Activated CD4-positive, CD25-positive, alpha-beta regulatory T cell treated with anti-CD3 and anti-CD28 coated beads, Interleukin-2, amount 50 U/mL, for 72 hours (primary cell): ENCODE measurements at places on chromosomes 11 and 22.
A peak's percentile ranks its signal among the peaks of the same experiment; 100 is the strongest.

DNA sequence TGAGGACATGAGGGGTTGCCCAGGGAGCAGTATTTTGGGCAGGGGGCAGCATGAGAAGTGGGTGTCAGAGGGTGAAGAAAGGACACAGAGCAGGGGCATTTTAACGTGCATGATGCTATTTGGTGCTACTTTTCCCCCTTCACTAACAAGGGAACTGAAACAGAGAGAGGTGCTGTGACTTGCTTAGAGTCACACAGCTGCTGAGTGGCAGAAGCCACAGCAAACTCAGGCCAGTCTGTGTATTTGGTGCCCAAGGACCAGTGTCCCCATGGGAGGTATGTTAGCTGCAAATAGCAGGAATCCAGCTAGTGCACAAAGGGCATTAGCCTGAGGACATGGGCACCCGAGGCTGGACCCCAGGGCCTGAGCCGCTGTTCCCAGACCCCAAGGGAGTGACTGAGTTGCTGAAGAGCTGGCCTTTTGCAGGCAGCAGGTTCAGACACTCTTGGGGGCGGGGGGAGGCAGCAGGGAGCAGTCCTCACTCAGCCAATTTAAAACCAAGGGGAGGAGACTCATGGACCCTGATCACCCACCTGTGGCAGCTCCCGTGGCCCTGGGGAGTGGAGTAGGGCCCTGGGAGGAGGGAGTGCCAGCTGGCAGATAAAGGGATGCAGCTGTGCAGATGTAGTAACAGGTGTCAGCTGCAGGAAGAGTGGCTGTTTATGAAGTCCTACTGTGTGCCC lies 14.6 kb downstream of the PARVG start:
- no peak for DNase-seq

GRCh38 chr11:120707098-120707497 lies 195.6 kb downstream of the GRIK4 start:
- DNase-seq, result no peak

DNA sequence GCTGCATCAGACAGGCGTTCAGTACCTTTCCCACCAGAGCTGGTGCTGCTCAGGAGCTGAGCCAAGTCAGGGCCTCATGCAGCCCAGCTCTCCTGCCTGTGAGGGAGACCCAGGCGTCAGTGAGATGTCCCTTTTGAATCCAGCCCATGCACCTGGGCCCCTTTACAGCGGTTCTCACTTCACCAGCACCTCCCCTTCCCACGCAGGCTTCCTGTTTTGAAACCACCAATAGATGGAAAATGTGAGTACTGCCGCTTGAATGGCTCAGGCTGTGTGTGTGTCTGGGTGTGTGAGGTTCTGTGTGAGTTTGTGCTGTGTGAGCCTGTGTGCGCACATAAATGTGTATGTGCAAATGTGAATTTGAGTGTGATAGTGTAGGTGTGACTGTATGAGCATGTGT lies 88.4 kb downstream of the UBASH3B start:
- peak; percentile 58 for DNase-seq

GRCh38 chr22:39716534-39716933 lies 146.0 kb downstream of the CACNA1I start:
- DNase-seq, result no peak

GRCh38 chr11:117953024-117953671 lies 23.9 kb upstream of the TMPRSS13 start:
- no peak for DNase-seq

DNA sequence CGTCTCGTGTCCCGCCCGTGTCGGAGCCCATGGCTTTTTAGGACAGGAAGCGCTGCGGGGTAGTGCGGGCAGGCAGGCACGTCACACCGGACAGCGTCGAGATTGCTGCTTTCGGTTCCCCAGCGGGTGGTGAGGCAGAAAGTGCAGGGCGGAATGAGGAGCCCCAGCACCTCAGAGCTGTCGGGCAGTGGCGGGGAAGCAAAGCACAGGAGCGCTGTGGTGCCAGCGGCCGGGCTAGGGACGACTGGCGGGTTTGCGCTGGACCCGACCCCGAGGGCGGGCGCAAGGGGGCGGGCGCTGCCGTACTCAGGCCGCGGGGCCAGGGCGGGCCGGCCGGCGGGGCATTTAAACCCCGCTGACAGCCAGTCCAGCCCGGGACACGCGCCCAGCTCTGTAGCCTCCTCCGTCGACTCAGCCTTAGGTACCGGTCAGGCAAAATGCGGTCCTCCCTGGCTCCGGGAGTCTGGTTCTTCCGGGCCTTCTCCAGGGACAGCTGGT lies at the start of gene SLC37A2:
SLC37A2 (plus strand) TSS at position 375 of the 498 bp plus-strand sequence; CDS start at position 438, 63 bp downstream.
- peak; percentile 53 for DNase-seq

DNA sequence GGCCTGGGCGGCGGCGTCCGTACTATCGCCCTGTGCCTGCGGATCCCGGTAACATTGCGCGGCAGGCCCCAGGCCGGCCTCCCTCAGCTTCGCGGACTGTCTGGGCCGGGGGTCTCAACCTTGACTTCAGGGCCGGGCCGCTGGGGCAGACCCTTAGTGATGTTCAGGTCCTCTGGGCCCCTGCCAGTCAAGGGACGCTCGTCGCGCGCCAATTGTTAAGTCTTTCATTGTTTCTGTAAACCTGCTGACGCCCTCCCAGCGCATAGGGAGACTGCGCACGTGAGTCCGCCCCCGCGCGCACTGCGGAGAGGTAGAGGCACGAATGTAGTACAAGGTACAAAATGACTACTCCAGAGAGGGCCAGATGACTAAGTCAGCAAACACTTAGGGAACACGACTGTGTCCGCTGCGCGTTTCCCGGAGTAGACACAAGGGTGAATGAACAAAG lies 451 bp upstream of the HDHD5 start:
- peak; percentile 66 for DNase-seq

DNA sequence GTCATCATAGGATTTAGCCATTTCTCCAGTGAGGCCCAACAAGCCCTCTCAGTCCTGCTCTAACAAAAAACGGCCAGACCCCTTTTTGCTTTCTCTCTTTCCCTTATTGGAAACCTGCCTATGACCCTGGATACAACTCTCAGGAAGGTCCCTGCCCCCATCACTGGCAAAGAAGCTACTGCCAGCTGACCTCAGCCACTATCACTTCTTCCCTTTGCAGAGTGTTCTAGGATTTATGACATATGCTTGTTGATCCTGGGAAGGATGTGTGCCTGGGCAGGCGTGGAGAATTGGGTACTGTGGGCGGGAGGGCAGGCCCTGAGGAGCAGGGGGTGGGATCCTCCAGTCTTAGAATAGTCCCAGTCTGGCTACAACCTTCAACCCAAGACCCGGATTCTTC lies 7.5 kb downstream of the PGAP2 start:
- DNase-seq, result no peak

DNA sequence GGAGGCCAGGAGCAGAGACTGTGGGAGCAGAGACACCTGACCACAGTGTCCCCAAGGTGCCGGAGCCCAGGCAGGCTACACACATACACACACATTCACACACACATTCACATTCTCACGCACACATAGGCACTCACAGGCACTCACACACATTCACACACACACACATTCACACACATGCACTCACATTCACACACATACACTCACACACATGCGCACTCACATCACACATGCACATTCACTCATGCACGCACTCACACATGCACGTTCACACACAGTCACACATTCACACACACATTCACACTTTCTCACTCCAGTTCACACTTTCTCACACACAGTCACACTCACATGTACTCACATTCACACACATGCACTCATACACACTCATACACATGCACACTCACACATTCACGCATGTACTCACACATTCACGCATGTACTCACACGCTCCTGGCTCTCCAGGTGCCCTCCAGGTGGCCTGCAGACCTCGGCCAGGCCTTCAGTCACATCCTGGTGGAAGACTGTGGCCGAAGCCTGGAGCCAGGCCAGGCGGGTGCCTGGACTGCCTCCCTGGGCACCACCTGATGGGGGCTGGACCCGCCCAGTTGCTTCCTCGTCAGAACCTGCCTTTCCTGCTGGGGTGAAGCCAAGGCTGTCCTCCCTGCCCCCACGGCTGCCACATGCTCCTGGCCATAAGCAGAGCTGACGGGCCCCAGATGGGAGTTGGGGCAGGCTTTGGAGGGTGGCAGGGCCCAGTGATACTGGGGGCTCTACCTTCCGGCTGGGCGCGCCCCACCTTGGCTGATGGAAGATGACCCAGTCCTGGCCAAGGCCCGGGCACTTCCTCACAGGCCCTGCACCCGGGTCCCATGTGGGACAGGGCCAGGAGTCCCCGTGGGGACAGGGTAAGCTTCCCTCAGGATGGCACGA lies 89.5 kb downstream of the WNT7B start:
- DNase-seq, result no peak

DNA sequence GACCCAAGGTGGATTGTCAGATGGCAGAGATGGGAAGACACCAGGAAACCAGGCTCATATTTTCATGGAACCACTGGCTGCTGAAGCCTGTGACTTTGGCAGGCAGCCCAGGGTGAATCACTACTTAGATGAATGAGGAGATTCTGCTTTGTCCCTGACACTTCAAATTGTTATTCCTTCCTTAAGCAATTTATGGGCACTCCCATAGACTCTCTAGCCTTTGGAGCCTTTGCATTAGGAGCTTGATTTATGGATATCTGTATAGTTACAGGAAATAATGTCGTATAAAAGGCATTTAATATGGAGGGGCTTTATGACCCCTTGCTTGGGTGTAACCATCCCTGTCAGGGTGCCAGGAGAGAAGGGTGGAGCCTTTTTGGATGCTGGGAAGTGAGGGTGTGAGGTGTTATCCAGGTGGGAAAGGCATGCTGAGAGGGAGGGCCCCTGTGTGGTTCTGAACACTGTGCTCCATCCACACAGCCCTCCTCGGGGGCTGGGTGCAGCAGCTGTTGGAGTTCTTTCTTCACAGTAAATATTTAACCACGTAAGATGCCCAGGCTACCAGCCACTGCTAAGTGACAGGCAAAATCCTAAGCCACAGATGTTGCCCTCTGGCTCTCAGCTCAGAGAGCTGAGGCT lies 35.3 kb downstream of the IL18 start:
- DNase-seq, result no peak

DNA sequence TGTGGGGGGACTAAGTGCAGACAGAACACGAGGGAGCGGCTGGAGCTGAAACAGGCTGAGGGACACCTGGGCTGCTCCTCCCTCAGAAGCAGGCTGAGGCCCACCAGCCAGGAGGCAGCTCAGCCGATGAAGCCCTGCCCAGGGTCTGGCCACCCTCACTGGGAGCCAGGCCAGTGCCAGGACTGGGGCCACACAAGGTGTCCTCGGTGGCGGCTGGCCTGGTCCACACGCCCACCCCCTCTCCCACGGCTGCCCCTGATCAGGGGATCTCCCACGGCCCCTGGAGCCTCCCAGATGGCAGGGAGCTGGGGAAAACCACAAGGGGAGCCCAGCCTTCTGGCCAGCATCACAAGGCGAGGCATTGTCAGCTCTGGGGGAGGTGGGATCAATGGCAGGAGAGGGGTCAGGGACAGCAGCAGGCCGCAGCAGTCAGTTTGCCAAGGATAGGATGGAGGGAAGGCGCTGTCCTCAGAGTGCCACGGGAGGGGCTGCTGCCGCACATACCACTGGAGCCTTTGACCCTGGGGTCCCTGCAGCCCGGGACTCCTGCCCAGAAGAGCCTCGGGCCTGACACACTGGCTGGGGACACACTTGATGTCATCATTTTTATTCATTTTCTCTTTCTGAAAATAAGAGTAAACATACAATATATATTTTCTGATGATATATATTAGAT lies 11.7 kb upstream of the RASL10A start:
- no peak for DNase-seq

DNA sequence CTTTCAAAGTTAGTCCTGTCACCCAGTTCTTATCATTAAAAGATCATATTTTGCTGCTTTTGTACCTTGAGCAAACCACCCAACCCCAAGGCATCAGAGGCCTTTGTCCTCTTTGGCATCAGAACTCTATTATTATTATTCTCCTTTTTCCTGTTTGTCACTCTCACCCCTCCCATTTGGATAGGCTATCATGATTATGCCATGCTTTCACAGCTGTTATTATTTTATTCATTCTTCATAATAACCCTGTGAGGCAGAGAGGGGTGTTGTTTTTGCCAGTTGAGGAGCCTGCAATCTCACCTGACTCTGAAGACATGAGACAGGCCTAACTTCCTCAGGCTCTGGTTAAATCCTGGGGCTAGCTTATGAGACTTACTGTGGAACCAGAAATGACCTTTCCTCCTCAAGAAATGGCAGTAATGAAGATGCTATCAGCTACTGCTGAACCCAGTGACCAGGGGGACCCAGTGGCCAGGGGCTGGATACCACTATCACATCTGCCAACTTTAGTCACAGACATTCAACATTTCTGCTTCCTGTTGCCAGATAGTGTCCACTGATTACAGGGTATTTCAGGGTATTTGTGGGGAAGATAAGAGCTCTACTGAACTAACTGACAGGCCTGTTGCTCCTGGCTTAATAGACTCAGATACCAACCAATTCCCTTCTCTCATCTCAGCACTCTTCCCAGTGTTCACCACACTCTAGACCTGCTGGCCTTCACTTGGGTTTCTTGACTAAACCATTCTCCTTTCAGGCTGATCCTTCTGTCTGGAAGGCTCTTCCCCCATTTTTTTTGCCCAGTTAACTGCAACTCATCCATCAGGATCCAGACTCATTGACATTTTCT lies 11.8 kb upstream of the SWAP70 start:
- no peak for DNase-seq

GRCh38 chr11:62559204-62559603 lies 12.6 kb upstream of the AHNAK start:
- DNase-seq, result no peak

GRCh38 chr11:19679952-19680828 lies 32.4 kb upstream of the NAV2 start:
- no peak for DNase-seq

DNA sequence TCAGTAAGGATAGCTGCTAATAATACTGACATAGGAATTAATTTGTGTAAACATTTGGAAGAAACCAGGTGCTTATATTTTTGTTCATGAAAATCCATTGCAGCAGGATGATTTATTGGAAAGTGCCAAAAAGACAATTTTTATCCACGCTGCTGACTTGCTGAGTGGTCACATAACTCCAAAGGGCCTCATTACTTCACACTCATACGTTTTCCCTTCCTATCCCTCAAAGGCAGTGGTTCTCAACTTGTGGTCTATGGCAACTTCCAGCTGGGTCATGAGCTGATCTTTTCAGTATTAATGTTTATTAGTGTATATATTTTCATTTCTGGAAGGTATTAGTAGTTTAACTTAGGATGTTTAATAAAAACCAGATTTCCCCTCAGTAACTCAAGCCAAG lies 178.1 kb downstream of the UVRAG start:
- DNase-seq, result no peak

DNA sequence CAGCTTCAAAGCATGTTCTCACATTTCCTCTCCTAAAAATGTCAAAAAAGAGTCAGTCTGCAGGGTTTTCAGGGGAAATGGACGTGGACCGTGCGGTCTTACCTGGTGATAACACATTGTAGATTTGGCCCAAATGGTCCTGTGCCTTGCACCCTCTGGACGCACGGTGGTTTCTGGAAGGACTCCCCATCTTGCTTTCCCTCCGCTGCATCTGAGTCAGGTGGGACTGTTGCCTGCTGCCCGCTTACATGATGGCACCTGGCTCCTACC lies 1290.1 kb downstream of the TBC1D22A start:
- no peak for DNase-seq

DNA sequence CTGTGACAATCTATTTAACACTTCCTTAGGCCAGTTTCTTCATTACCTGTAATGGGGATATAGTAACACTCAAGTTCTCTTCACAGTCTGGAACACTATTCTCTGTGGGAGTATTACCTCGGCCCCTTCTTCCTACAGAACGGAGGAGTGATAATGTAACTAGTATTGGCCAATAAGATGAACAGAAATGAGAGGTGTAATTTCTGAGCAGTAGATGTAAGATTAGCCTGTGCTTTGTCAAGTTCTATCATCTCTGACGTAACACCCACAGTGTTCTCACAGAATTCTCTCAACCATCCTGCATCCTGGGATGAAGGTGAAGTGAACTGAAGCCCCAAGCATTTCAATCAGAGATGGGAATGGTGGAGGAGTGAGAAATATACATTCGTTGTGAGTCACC lies 65.2 kb upstream of the TOP3B start:
- no peak for DNase-seq
